Endothelial cell (in vitro differentiated cells): ENCODE measurements at places on chromosomes 3 and 15. TPM values are rescaled to one million over a fixed set of nuclear protein-coding genes. Genes with fewer than 3 reads are reported as not detected.

The ENTPD3 gene
- not detected for total RNA-seq

The SLC12A1 gene
- not detected for total RNA-seq

DNA sequence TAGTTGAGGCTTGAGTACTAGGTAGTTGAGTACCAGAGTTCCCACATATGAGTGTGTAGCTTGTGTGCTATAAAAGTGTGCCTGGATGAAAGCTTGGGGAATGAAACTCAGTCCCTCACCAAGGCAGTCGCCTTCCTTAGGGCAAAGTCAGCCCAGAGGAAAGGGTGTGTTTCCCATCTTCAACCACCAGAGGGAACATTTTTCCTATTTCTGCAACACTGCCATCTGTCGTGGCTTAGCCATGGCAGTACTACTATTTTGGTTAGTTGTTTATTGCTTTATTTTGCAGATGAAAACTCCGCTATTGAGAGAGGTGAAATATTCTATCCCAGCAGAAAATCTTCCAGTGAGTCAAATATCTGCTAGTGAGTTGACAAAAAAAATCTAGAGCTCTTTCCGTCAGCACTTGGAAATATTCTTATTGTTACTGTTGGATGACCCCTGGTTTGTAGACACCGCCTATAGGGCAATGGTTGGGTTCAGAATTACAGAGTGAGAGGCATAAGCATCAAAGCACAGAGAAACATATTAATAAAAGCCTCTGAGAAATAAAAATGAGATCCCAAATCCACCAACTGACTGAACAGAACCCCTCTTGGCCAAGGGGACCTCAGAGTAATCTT is 239.9 kb downstream of the CPNE4 start:
- H3K36me3 ChIP-seq = no peaks in the 10 kb centered on the region
- no peaks in the 10 kb centered on the region for H3K27me3 ChIP-seq
- peaks cover 7% of the 10 kb centered on the region for H3K4me1 ChIP-seq
- H3K27ac ChIP-seq = no peak overlapping the region

- DNase-seq = no peak
- H3K27ac ChIP-seq = no peak overlapping the region
- H3K27me3 ChIP-seq = no peaks in the 10 kb centered on the region
- H3K36me3 ChIP-seq = no peaks in the 10 kb centered on the region
Observed at GRCh38 chr3:18258492-18258891, 166.6 kb downstream of the SATB1 start.

DNA sequence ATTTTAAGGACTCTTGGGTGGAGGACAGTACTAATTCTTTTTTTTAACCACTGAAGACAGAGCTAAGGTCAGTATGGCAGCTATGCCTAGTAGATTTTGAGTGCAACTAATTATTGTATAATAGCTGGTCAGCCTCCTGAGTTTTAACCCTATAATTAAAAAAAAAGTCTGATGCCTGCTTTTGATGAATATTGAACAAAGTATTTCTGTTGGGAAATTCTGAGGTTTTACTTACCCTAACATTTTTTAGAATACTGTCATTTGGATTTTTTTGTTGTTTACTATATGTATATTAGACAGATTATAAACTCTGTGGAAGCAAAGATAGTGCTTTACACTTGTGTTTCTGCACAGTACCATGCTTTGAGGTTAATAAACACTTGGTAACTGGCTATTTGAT is 20.8 kb downstream of the TCF12 start:
- no peak overlapping the region for H3K27ac ChIP-seq
- no peak for DNase-seq
- no peaks in the 10 kb centered on the region for H3K27me3 ChIP-seq
- peaks cover 22% of the 10 kb centered on the region for H3K36me3 ChIP-seq

DNA sequence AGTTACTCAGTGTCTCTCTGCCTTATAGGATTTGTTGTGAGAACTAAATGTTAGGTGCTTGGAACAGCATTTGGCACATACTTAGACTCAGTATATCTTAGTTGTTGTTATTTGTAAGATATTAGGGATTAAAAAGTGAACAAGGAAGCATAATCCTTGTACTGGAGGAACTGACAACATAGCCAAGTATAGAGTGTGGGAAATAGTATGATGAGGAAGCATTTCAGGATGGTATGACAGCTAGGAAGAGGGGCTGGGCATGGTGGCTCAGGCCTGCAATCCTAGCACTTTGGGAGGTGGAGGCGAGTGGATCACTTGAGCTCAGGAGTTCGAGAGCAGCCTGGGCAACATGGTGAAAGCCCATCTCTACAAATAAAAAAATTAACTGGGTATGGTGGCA is 16.6 kb upstream of the GCNT3 start:
- peaks cover 2% of the 10 kb centered on the region for H3K27me3 ChIP-seq
- H3K36me3 ChIP-seq = no peaks in the 10 kb centered on the region
- H3K4me1 ChIP-seq = peaks cover 14% of the 10 kb centered on the region

DNA sequence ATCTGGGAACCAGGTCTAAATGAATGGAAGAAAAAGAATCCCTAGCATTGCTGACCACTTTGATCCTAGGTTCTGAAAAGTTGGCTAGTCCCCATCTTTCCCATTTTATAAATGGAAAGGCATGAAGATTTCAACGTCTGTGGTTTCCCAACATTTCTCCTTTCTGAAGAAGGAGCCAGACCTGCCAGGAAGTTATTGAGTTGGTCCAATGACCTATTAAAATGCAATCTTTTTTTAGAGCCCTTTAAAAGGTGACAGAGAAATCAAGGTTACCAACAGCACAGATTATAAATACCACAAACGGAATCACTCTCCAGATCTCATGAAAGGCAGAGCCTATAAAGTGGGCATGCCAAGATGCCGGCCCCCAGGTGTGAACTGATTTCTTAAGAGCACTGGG is 505.6 kb upstream of the THBS1 start:
- no peaks in the 10 kb centered on the region for H3K4me1 ChIP-seq
- no peaks in the 10 kb centered on the region for H3K36me3 ChIP-seq
- H3K27ac ChIP-seq = no peak overlapping the region
- no peaks in the 10 kb centered on the region for H3K27me3 ChIP-seq
- no peak overlapping the region for H3K4me3 ChIP-seq

DNA sequence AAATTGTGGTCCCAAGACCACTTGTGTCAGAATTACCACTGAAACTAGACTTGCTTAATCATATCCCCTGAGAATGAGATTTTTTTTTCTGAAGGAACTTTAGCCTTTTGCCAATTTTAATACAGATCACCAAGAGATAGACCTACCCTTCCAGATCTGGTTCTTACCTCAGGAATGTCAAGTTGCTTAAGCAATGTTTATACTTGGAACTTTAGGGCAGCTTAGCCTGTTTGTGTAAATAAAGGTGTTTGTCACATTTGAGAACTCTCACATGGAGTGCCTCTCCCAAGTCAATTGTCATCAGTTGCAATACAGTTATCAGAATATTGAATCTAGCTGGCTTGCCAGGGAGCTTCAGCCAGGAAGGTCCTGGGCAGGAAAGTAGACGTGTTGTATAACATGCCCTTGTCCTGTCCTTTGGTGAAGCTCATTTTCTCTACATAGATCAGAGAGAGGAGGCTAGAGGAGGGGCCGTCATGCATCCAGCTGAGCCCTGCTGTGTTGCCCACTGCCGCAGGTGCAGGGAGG is 3.9 kb downstream of the GPD1L start:
- H3K4me3 ChIP-seq = no peak overlapping the region
- peaks cover 8% of the 10 kb centered on the region for H3K36me3 ChIP-seq
- DNase-seq = no peak

GRCh38 chr3:64184621-64185020 is 40.6 kb downstream of the PRICKLE2 start:
- peaks cover 3% of the 10 kb centered on the region for H3K27me3 ChIP-seq
- no peak for DNase-seq
- no peak overlapping the region for H3K27ac ChIP-seq

GRCh38 chr3:182323898-182324297 is 469.4 kb upstream of the ATP11B start:
- no peaks in the 10 kb centered on the region for H3K36me3 ChIP-seq
- no peak overlapping the region for H3K27ac ChIP-seq
- no peaks in the 10 kb centered on the region for H3K4me1 ChIP-seq
- no peak for DNase-seq
- H3K4me3 ChIP-seq = no peak overlapping the region
